ENCODE measurements at places on chromosomes 3 and 15. TPM values are rescaled to one million over a fixed set of nuclear protein-coding genes. Genes with fewer than 3 reads are reported as not detected.

- DNase-seq: no peak
Measured at GRCh38 chr3:108830991-108831614, 8.5 kb downstream of the TRAT1 start.

DNA sequence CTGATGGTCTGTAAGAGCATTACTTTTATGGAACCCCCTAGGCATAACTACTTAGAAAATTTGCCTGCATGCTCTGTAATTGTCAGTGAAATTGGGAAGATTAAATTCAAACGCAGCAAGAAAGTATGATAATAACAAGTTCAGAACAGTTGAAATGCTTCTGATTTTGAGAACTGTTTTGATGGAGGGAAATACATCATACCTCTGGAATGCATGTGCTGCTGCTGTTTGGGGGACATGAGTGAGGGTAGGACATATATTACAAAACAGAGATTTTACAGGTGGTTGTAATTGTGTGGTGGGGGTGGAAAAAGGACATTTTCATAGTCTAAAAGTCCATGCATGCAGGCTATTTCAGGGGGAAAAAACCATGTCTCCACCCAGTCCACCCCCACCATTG lies 135.0 kb upstream of the DPH6 start:
- no peak for DNase-seq

DNA sequence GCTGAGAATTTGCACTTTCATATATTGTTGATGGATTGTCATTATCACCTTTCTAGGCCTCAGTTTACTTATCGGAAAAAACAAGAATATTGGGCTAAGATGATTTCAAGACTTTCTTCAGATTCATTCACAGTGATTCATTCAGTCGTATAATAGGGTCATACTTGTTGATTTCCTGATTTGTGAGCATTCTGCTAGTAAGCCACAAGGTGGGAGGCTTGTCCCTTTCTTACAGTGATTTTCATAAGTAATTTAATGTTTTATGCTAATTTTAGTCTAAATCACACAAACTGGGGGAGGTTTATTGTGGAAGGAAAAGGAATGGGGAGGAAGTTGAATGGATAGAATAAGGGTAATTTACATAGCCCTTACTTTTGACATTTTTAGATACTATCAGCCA lies 126.8 kb upstream of the GOLGA6L4 start:
- no peak for DNase-seq

GRCh38 chr15:49135911-49136310 lies 19.5 kb downstream of the COPS2 start:
- no peak for DNase-seq

Gene HHLA2
- total RNA-seq: not detected

Gene SLC22A13
- 0.94 TPM for total RNA-seq

Gene SEMA3B
- total RNA-seq: 2.3 TPM

Gene FGF7
- 0.31 TPM for total RNA-seq
